AG09319 (cell line): ENCODE measurements at places on chromosomes 7 and 10.

DNA sequence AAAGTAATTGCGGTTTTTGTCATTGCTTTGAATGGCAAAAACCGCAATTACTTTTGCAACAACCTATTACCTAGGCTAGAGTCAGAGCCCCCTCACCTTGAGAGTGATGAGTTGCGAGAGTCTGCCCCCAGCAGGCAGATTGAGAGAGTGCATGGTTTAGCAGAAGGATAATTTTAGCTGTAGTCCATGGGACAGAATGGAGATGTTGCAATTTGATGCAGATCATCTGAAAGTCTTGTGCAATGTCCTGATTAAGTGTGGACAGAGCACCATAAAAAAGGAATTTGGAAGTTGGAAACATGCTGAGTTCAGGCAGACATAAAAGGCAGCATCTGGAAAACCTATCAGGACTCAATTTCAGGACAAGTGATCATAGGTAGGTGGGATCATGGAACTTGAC lies 48.7 kb downstream of the GPR141 start:
- DNase-seq: no peak

DNA sequence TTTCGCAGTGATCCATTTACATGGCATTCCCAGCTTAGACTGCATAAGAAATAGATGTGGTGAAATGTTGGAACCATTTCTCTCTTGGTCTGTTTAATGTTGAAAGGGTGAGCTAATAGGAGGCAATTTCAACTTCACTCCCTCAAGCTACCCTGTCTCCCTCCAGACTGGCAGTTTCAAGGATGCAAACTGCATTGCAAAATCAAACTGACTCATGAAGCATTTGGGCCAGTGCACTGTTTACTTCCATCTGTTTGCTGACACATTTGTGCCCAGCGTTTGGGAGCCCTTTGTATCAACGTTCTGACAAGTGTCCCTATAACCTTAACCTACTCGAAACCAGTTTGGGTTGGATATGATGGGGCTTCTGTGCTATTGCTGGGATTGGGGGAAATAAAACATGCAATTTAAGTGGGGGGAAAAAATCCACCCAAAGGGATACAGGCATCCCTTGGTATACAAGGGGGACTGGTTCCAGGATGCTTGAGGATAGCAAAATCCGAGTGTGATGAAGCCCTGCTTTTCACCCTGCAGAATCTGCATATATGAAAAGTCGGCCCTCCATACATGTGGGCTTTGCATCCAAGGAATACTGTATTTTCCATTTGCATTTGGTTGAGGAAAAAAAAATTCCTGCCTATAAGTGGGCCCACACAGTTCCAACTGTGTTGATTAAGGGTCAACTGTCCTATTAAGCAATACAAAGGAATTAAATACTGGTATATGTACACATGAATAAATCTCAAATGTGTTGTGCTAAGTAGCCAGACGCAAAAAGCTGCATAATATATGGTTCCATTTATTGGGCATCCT lies 15.6 kb downstream of the RHEB start:
- peak; percentile 84 for DNase-seq

GRCh38 chr7:73865738-73866445 lies 4.9 kb downstream of the TMEM270 start:
- DNase-seq: no peak

- no peak for DNase-seq
Observed at GRCh38 chr7:151807846-151808245, 69.1 kb downstream of the PRKAG2 start.

DNA sequence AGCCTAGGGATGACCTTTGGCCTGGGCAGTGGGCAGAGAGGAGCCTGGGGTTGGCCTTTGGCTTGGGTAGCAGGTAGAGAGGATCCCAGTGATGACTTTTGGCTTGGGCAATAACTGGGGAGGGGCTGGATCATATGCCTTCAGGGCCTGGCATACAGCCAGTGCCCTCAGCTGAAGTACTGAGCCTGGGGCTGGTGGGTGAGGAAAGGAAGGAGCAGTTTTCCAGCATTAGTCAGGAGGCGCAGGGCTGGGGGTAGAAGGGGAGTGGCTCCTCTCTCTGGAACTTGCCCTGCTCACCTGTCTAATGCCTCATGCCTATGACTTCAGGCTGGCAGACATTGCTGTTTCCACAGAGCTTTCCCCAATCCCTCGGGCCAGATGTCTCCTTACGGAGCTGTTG lies 15.2 kb upstream of the COMTD1 start:
- DNase-seq: no peak

DNA sequence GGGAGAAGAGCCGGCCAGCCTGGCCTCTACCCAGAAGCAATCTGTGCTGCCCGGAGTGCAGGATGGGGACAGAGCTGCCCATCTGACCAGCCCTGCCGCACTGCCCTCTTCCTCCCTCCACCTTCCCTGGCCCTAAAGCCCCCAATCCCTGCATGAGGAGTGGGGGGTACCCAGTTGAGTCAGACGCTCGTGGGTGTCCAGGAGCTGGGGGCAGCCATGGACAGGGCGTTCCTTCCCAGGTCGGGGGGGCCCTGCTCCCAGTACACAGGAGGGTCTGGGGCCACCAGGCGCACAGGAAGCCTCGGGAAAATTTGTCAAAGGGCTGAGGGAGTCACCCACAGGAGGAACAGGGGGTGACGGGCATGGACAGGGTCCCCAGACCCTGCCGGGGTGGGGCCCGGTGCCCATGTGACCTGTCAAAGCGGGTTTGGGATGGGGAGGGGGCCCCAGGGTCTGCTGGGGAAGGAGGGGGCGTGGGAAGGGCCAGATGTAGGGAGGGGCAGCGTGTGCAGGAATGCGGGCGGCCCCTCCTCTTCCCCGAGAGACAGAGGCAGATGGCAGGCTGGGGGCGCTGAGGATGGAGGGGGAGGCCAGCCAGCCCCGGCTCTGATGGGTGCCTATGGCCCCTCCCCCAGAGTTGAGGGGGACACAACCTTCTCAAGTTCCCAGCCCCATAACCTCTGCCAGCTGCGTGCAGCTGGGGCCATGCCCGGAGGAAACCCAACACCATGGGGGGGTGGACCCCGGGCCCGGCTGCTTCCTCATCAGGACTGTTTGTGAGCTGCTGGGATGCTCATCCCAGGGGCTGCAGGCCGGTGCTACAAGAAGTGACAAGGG lies 21.5 kb upstream of the GRIFIN start:
- DNase-seq: no peak

- no peak for DNase-seq
Observed at GRCh38 chr7:140898786-140899536, 25.8 kb downstream of the BRAF start.

GRCh38 chr10:71312811-71313789 lies 6.0 kb upstream of the SLC29A3 start:
- peak; percentile 42 for DNase-seq

- no peak for DNase-seq
Observed at GRCh38 chr10:49168171-49168540, 20.0 kb downstream of the TMEM273 start.

GRCh38 chr10:72784551-72785351 lies 92.8 kb downstream of the MCU start:
- DNase-seq: peak; percentile 62

DNA sequence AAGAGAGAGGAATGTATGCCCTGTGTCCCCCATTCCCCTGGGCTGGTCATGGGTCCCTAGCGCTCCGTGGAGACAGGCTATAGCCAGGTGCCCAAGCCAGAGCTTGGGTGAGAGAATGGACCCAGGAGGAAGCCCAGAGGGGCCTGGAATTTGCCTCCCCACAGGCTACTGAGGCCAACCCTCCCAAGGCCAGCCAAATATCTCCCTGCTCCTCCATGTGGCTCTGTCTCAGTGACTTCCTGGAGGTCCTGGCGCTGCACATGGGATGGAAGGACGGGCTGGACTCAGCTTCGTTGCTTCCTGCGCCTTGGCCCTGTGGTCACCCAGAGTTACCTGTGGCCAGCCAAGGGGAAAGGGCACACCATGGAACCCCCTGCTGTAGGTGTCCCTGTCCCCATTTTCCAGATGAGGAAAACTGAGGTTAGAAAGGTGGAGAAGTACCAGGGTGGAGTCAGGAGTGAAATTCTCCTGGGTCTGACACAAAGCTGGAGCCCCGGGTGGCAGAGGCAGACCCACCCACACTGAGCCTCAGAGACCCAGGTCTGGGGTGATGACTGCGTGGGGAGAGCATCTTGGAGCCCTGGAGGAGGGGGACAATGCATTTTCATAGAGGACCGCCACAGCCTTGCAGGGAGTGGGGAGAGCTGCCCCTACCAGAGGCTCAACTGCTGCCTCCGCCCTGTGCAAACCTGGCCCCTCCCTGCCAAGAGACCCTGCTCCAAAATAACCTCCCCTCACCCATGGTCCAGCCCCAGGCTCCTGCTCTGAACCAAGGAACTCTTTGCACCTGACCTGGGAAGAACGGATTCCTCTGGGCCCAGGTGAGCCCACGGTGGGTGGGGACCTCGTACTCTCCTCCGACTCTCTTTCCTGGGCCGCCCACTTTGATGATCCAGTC lies 42.6 kb downstream of the TMEM270 start:
- no peak for DNase-seq

DNA sequence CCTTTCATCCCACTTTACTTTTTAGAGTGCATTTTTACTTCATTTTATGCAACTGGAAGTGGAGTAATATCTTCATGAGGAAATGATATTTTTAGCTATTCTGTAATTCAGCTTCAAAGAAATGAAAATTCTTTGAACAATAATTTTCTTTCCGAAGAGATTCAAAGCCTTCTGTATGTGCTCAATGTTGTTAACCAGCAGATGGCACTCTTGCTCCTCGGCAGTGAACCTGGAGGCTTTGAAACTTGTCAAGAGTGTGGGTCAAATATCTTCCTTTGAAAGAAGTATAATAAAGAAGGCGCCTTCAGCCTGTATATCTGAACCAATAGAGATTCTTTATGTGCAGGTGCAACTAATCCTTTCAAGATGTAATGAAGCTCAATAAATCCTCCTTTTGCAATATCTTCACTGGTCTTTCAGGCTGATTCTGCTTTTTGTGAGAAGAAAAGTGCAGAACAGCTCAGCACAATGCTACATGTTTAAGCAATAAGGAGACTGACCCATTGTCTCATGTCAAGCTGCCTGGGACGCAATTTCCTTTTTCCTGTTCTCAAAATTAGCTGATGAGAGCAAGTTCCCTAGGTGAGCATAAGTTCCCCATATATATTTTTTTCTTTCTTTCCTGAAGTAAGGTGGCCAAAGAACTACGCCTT lies 258.4 kb downstream of the SEMA3A start:
- peak; percentile 52 for DNase-seq

DNA sequence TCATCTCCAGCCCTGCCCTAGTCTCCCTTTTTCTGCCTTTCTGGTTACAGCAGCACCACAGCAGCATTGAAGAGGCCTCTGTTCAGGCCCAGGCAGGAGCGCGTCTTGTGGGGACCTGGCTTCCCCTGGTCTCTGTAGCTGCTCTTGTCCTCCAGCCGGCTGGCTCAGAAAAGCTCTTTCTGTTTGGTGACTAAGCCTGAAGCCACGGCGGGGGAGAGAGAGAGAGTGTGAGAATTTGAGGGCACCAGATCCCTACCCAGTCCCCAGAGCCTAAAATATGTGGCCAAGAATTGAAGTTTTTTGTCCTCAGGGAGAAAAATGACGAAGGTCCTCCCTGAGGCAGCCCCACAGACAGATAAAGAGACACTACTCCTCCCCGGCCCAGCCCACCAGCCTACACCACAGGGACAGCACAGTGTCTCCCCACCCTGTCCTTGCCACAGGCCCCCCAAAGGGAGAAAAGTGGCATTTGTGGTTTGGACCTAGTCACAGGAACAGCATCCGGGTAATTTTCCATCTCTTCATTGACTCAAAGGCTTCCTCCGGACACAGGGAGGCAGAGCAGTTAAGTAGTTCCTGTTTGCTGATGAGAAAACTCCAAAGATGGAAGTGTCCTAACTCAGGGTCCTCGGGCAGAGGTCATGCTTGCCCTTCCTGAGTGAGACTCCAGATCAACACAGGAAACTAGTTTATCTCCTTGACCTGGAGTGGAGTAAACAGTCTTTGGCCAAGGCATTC lies 13.3 kb upstream of the FAM180A start:
- no peak for DNase-seq

- DNase-seq: peak; percentile 25
Observed at GRCh38 chr7:96636342-96636860, 73.2 kb downstream of the SEM1 start.

DNA sequence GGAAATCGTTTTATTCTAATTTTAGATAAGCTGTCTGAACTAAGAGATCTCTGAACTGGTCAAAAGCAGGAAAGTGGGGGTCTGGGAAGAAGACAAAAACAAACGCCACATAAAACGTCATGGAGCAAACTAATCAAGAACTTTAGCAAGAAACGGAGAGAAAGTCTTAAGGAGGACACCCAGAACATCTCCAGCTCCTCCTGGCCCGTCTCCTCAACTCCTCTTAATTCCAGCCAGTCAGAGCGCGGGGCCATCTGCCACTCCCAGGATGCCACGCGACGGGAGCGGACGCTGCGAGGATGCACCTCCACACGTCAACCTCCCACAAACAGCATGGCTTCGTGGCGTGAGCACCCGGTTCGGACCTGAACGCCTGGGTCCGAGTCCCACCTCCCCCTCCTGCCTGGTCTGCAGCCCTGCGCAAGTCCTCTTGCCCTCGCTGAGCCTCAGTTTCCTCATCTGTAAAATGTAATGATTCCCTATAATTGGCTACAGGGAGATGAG lies 598 bp downstream of the MMS19 start:
- DNase-seq: peak; percentile 39

GRCh38 chr10:127210936-127211466 lies 14.6 kb upstream of the INSYN2A start:
- no peak for DNase-seq

DNA sequence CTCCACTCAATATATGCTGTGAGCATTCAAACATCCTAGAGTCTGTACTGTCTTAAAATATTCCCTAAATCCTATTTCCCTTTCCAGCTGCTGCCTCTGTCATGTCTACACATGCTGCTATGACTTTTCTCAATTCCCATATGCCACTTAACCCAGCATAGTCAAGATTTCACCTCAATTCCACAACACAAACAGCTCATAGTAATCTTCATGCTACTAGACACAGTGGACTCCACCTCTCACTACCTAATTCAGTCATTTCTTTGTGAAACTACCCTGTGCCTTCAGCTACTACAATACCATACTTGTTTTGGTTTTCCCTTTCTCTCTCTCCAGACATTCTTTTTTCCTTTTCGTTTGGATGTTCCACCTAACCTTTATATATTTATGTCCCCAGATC lies 45.5 kb downstream of the GSAP start:
- DNase-seq: no peak

GRCh38 chr10:86308056-86308455 lies 58.5 kb downstream of the GRID1 start:
- no peak for DNase-seq

DNA sequence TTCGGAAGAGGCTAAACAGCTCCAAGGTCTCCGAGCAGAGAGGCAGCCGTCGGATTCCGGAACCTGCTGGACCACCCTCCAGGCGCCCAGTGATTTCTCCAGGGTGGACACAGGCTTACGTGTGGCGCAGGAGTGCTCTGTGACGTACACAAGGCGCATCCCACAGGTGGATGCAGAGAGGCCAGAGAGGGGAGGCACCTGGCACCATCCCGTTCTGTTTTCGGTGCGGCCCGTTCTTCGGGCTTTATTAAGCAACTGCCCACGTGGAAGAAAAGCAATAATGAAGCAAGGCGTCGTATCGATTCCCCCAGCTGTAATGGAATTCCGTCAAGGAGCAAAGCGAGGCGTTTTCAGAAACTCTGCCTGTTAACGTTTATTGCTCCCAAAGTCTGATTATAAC lies 163.6 kb downstream of the PTPRN2 start:
- no peak for DNase-seq

GRCh38 chr10:50275650-50276235 lies 24.4 kb upstream of the ASAH2 start:
- no peak for DNase-seq
